Karpas-422 (cell line): ENCODE measurements at places on chromosomes 1 and 21. TPM values are rescaled to one million over a fixed set of nuclear protein-coding genes. Genes with fewer than 3 reads are reported as not detected.

DNA sequence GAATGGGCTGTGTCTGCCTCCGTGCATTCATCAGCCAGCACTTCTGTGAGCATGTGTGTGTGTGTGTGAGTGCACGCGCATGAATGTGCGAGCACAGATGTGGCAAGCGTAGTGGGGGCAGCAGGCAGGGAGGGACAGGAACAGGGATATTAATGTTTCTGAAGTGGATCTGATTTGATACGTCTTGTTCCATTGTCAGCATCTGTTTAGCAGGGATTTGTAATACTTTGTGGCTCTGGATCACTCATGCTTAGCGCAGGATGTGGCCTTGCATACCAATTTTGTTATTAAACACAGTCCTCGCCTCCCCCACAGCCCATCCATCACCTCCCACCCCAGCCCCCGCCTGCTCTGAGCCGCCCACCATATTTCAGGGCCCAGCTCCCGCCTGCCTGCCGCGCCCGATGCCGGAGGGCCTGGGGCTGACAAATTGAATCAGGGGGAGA is 52.4 kb downstream of the TMEM53 start:
- no peaks in the 10 kb centered on the region for H3K4me1 ChIP-seq
- H3K36me3 ChIP-seq, result no peaks in the 10 kb centered on the region
- no peak overlapping the region for H3K27ac ChIP-seq
- no peaks in the 10 kb centered on the region for H3K27me3 ChIP-seq

DNA sequence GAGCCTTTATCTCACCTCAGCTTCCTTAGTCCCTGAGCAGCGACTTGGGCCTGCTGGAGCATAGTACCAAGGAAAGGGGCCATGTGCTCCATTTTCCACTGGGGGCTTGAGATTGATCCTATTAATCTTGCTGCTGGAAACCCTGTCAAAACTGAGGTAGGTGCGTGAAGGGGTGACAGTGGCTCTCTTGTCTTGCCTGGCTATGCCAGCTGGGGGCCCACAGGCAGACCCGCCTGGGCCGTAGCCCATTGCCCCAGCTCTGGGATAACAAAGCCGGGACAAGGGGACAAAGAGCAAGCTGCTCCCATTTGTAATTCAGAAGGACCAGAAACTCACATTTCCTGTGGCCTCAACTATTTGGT is 10.3 kb upstream of the CELSR2 start:
- peaks cover 18% of the 10 kb centered on the region for H3K36me3 ChIP-seq
- no peak for DNase-seq
- H3K27ac ChIP-seq, result no peak overlapping the region
- H3K4me1 ChIP-seq, result no peaks in the 10 kb centered on the region
- no peaks in the 10 kb centered on the region for H3K27me3 ChIP-seq

GRCh38 chr1:187157115-187157514 is 328.4 kb downstream of the PLA2G4A start:
- DNase-seq, result no peak
- no peak overlapping the region for H3K4me3 ChIP-seq
- H3K27me3 ChIP-seq, result no peaks in the 10 kb centered on the region
- no peak overlapping the region for H3K27ac ChIP-seq
- H3K4me1 ChIP-seq, result no peaks in the 10 kb centered on the region

GRCh38 chr21:45363921-45364467 is 41.0 kb upstream of the COL18A1 start:
- DNase-seq, result no peak
- no peak overlapping the region for H3K4me3 ChIP-seq
- H3K27ac ChIP-seq, result no peak overlapping the region
- H3K27me3 ChIP-seq, result no peaks in the 10 kb centered on the region
- H3K36me3 ChIP-seq, result no peaks in the 10 kb centered on the region

GRCh38 chr21:45859762-45860357 is 121.7 kb upstream of the COL6A1 start:
- H3K4me1 ChIP-seq, result no peaks in the 10 kb centered on the region
- no peak for DNase-seq
- H3K4me3 ChIP-seq, result no peak overlapping the region
- no peaks in the 10 kb centered on the region for H3K27me3 ChIP-seq
- no peak overlapping the region for H3K27ac ChIP-seq
- H3K36me3 ChIP-seq, result no peaks in the 10 kb centered on the region

DNA sequence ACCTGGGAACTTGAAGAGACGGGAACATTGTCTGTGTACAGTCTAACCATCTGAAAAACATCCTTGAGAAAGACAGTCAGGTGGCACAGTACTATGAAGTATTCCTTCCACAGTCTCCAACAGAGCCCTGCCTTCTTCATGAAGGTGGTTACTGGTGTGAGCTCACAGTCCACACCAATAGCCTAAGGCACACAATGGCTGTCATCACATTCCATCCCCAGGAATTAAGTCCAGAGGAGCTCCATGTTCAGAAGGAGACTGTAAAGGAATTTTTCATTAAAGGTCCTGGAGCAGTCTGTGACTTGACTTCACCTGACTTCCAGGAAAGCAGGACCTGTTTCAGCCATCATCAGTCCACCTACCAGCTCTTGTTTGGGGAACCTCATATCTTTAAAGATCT is 180.2 kb downstream of the C1orf21 start:
- no peak overlapping the region for H3K27ac ChIP-seq
- H3K27me3 ChIP-seq, result no peaks in the 10 kb centered on the region
- DNase-seq, result no peak
- H3K36me3 ChIP-seq, result no peaks in the 10 kb centered on the region

GRCh38 chr21:44615911-44616590 is 4.2 kb downstream of the KRTAP10-8 start:
- H3K27ac ChIP-seq, result no peak overlapping the region
- no peaks in the 10 kb centered on the region for H3K36me3 ChIP-seq
- peaks cover 7% of the 10 kb centered on the region for H3K4me1 ChIP-seq

DNA sequence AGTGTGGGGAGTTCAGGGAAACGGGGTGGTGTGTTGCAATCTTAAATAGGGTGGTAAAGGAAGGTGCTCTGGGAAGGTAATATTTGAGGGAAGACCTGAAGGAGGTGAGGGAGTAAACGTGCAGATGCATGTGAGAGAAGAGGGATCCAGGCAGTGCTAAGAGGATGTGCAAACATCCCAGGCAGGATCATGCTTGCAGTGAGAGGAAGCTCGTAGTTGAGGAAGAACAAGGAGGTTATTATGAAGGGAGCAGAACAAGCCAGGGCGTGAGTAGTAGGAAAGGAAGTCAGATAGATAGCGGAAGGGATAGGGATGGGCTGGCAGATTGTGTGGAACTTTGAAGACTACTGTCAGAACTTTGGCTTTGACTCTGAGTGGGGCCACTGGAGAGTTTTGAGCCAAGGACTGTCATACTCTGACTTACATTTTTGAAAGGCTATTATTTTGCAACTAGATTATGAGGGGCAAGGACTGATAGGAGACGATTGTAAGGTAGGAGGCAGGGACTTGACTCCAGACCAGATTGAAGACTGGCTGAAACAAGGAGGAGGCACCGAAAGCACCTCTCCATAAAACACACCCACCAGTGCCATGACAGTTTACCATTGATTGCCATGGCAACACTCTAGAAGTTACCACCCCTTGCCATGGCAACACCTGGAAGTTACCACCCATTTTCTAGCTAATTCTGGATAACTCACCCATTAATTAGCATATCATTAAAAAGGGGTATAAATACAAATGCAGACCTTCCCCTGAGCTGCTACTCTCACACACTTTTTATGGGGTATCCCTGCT is 67.0 kb downstream of the XCL2 start:
- DNase-seq, result no peak
- no peak overlapping the region for H3K27ac ChIP-seq
- no peaks in the 10 kb centered on the region for H3K4me1 ChIP-seq
- H3K36me3 ChIP-seq, result no peaks in the 10 kb centered on the region
- H3K4me3 ChIP-seq, result no peak overlapping the region
- no peaks in the 10 kb centered on the region for H3K27me3 ChIP-seq

The SPRR2A gene
- not detected in 2 replicates for total RNA-seq

- H3K27ac ChIP-seq, result no peak overlapping the region
- no peaks in the 10 kb centered on the region for H3K36me3 ChIP-seq
- H3K4me3 ChIP-seq, result no peak overlapping the region
- H3K4me1 ChIP-seq, result no peaks in the 10 kb centered on the region
- DNase-seq, result no peak
Measured at GRCh38 chr1:84360316-84360715, 38.0 kb upstream of the DNASE2B start.
